Gastrocnemius medialis (tissue), 4 donors: ENCODE measurements at places on chromosomes 13 and 19. TPM values are rescaled to one million over a fixed set of nuclear protein-coding genes. Genes with fewer than 3 reads are reported as not detected.

- H3K27ac ChIP-seq, result no peak overlapping the region
- DNase-seq, result no peak
- no peaks in the 10 kb centered on the region for H3K36me3 ChIP-seq
Measured at GRCh38 chr19:46202426-46202825, 27.1 kb upstream of the IGFL1 start.

GRCh38 chr19:44367024-44367423 is 10.5 kb upstream of the ZNF112 start:
- no peak overlapping the region for H3K4me3 ChIP-seq
- no peak for DNase-seq
- H3K36me3 ChIP-seq, result no peaks in the 10 kb centered on the region

GRCh38 chr19:53131085-53131590 is 1.6 kb downstream of the ZNF415 start:
- peak overlapping the region; percentile 85 for H3K27ac ChIP-seq
- H3K4me1 ChIP-seq, result peaks cover 10% of the 10 kb centered on the region
- H3K27me3 ChIP-seq, result peaks cover 5% of the 10 kb centered on the region
- DNase-seq, result no peak

DNA sequence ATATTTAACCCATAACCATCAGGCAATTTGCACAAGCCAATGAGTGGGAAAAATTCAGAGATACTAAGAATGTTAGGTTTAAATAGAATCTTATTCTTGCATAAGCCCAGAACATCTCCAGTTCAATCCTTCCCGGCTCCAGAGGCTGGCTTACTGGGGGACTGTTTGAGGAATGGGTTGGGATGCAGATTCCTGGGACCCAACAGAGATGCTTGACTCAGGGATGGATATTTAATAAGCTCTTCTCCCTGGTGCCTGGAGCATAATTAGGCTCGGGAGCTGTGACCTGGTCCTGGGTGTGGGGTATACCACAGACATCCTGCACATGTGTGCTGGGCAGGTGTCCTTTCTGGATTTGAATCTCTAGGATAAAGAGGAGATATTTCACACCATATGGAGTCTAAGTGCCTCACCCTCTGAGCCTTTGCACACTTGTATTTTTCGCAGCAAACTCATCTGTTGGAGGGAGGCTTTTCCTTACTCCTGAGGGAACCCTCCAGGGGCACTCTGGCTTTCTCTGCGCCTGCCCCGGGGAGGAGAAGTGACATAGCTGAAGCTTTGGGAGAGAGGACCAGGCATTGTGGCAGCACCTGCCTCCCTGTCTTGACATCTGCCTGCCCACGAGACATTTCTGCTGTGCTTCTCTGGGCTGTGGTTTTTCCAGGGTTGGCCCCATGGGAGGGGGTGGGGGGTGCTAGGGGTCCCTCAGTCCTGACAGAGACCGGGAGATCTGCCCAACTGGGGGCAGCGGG is 36.1 kb upstream of the ANKRD10 start:
- no peaks in the 10 kb centered on the region for H3K36me3 ChIP-seq
- DNase-seq, result no peak
- no peaks in the 10 kb centered on the region for H3K4me1 ChIP-seq
- no peak overlapping the region for H3K27ac ChIP-seq
- H3K4me3 ChIP-seq, result no peak overlapping the region
- H3K27me3 ChIP-seq, result no peaks in the 10 kb centered on the region

Gene LILRB5
- 3.2 TPM for total RNA-seq

DNA sequence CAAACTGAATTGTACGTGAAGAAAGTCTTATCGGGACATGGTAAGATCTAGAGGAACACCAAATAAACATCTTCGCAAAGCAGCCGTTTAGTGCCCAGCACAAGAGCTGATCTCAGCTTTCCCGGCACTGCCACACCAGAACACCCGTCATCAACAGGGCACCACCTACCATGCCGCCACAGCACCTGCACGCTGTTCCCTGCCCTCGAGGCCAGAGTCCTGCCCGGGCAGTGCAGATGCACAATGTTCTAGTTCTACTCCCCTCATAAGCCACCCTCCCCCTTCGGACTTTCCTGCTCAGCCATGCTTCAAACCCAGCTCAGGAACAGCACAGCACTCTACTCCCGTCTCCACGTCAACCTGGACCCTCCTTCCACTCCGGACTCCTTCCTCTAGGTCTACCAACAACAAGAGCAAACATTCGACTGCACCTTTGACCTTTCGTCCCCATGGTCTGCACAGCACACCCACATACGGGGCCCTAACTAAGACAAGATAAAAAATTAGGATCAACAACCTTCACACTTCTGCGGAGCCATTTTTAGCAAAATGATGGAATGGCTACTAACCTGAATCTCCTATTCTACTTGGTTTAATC is 25.1 kb downstream of the TUBGCP3 start:
- H3K4me1 ChIP-seq, result no peaks in the 10 kb centered on the region
- no peak overlapping the region for H3K27ac ChIP-seq
- no peaks in the 10 kb centered on the region for H3K27me3 ChIP-seq
- DNase-seq, result no peak
- no peaks in the 10 kb centered on the region for H3K36me3 ChIP-seq
- no peak overlapping the region for H3K4me3 ChIP-seq

Gene IZUMO2
- total RNA-seq, result not detected

- no peaks in the 10 kb centered on the region for H3K36me3 ChIP-seq
- no peak overlapping the region for H3K27ac ChIP-seq
- H3K4me1 ChIP-seq, result peaks cover 4% of the 10 kb centered on the region
- no peak overlapping the region for H3K4me3 ChIP-seq
- no peak for DNase-seq
Measured at GRCh38 chr13:21913010-21913409, 242.1 kb downstream of the FGF9 start.

DNA sequence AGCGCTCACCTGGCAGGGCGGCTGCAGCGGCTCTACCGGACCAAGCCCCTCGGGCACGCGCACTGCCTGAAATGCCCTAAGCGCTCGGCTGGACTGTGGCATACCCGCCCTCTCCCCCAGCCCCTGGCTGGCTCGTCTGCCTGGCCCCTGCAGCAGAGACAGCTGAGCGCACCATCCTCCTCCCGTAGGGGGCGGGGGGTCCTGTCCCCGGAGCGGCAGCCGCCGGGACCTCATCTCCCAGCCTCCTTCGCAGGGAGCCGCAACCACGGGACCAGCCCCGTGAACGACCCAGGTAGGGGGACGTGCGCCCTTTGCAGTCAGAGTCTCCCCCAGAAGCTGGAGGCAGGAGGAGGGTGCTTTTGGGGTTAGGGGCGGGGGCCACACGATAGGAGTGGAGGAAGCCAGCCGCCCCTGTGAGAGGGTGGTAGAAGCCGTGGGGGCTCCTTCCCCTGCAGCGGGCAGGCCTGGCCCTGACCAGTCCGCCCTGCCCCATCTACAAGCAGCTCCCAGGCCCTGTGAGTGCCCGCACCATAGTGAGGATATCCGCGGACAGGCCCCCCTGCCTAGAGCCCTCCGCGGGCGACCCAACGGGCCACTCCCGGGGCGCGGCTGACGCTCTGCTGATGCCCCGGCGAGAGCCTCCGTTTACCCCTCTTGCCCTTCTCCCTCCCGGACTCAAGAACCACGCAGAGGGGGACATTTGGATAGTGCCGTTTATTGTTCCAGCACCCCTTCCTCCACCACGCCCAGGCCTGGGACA is 34.2 kb downstream of the ZNF787 start:
- H3K27ac ChIP-seq, result no peak overlapping the region
- no peak for DNase-seq
- peaks cover 8% of the 10 kb centered on the region for H3K4me1 ChIP-seq
- H3K36me3 ChIP-seq, result peaks cover 6% of the 10 kb centered on the region
- no peaks in the 10 kb centered on the region for H3K27me3 ChIP-seq
- no peak overlapping the region for H3K4me3 ChIP-seq

Gene RPS28
- total RNA-seq, result 323 TPM

- H3K27ac ChIP-seq, result no peak overlapping the region
- no peak for DNase-seq
Measured at GRCh38 chr13:54706336-54706735, 1677.7 kb downstream of the OLFM4 start.

Gene STOML3
- total RNA-seq, result not detected

DNA sequence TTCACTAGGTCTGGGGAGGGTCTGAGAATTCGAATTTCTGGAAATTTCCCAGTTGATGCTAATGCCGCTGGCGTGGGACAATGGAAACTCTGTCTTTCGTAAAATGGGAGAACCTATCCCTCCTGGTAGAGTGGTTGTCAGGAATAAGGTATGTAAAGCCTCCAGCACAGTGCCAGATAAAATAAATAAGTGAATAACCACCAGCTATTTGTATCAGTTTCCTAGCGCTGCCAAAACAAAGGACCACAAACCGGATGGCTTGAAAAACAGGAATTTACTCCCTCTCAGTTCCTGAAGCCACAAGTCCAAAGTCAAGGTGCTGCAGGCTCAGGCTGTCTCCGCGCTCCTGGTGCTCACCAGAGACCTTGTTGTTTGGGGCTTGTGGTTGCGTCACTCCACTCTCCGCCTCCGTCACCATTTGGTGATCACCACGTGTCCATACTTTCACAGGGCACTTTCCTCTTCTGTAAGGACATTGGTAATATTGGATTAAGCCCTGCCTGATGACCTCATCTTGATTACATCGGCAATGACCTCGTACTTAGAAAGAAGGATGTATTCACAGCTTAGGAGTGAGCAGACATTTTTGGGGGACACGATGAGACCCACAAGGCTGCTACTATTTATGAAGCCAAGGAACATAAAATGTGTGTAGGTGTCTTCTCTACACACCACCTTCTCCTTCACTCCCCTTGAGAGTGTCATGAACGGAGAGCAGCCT is 428.5 kb downstream of the IRS2 start:
- no peak overlapping the region for H3K4me3 ChIP-seq
- H3K27me3 ChIP-seq, result no peaks in the 10 kb centered on the region
- DNase-seq, result no peak
- H3K4me1 ChIP-seq, result no peaks in the 10 kb centered on the region
- no peaks in the 10 kb centered on the region for H3K36me3 ChIP-seq
- no peak overlapping the region for H3K27ac ChIP-seq

Gene RFPL4AL1
- not detected for total RNA-seq

- H3K4me1 ChIP-seq, result peaks cover 27% of the 10 kb centered on the region
- peak overlapping the region; percentile 97 for H3K27ac ChIP-seq
- no peaks in the 10 kb centered on the region for H3K27me3 ChIP-seq
- no peak overlapping the region for H3K4me3 ChIP-seq
- H3K36me3 ChIP-seq, result no peaks in the 10 kb centered on the region
Measured at GRCh38 chr19:1356508-1356865, 27.2 kb upstream of the NDUFS7 start.

- peak; percentile 14 for DNase-seq
- H3K36me3 ChIP-seq, result no peaks in the 10 kb centered on the region
- H3K4me3 ChIP-seq, result no peak overlapping the region
- peaks cover 4% of the 10 kb centered on the region for H3K27me3 ChIP-seq
- H3K4me1 ChIP-seq, result no peaks in the 10 kb centered on the region
Measured at GRCh38 chr19:13260883-13261653, 110.9 kb downstream of the IER2 start.

GRCh38 chr19:18156841-18157464 is 4.0 kb downstream of the PIK3R2 start:
- H3K36me3 ChIP-seq, result no peaks in the 10 kb centered on the region
- H3K4me1 ChIP-seq, result peaks cover 57% of the 10 kb centered on the region
- H3K27me3 ChIP-seq, result no peaks in the 10 kb centered on the region
- no peak for DNase-seq

GRCh38 chr19:51524666-51525264 is 6.7 kb downstream of the SIGLEC6 start:
- no peaks in the 10 kb centered on the region for H3K27me3 ChIP-seq
- H3K4me3 ChIP-seq, result no peak overlapping the region
- no peak overlapping the region for H3K27ac ChIP-seq
- DNase-seq, result no peak
- no peaks in the 10 kb centered on the region for H3K4me1 ChIP-seq

Gene ZNF471
- total RNA-seq, result 0.56 TPM
